ENCODE measurements at places on chromosomes 16 and 17. TPM values are rescaled to one million over a fixed set of nuclear protein-coding genes. Genes with fewer than 3 reads are reported as not detected.
A peak's percentile ranks its signal among the peaks of the same experiment; 100 is the strongest.

DNA sequence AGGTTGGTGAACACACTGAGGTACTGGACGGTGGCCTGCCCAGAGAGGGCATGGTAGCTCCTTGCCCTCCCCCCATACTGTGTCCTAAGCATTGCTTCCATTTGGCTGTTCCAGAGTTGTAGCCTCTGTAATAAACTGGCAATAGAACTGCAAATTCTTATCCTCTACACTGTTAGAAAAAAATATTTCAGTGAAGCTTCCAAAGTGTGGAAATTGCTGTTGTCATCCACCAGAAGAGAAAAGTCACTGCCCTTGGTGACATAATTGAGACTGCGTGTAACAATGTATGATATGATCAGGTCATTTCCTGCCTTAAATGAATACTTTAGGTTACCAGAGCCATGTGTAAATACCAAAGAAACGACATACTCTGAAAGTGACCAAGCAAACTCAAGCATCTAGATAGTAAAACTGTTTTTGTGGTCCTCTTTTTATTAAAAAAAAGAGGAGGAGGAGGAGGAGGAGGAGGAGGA, 65.9 kb downstream of the CEP95 start:
- DNase-seq = peak; percentile 11

The NPIPB9 gene
- 3.4 TPM for total RNA-seq

DNA sequence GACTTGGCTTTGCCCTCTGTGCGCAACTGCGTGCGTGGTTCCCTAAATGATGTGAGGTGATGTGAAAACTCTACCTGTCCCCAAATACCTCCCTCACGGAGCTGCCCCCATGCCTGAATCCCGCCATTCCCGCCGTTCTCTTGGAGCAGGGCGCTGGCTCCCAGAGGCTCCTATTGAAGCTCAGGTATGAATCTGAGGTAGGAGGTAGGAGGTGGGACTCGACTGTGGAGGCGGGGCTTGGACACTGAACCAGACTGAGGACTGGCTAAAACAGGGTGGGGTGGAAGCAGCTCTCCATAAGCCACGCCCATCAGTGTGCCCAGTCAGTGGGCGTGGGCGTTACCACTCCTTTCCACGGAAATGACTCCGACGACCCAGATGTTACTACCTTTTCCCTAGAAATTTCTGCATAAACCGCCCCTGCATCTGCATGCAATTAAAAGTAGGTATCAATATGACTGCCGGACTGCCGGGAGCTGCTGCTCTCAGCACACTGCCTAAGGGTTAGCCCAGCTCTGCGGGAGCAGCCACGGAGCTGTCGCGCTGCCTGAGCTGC, 41.0 kb downstream of the FOXL1 start:
- no peak for DNase-seq

- no peak for DNase-seq
These were observed 149.6 kb downstream of the WWOX start for GRCh38 chr16:78249056-78249455.

DNA sequence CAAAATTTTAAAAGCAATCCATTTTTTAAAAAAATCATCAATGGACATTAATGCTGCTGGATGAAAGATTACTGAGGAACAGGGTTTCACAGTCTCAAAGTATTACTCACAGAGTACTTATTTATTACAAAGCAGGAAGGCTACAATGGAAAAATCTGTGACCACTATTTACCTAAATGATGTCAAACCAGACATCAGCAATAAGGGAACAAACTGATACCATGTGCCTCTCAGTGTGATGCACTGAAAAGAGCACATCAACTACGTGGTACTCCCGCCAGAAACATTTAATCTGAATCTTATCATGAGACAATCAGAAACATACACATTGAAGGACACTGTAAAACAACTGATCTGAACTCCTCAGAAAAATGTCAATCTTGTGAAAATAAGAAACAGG, 124.2 kb downstream of the PARN start:
- no peak for DNase-seq

The SPATA20 gene
- total RNA-seq = 51.3 TPM

DNA sequence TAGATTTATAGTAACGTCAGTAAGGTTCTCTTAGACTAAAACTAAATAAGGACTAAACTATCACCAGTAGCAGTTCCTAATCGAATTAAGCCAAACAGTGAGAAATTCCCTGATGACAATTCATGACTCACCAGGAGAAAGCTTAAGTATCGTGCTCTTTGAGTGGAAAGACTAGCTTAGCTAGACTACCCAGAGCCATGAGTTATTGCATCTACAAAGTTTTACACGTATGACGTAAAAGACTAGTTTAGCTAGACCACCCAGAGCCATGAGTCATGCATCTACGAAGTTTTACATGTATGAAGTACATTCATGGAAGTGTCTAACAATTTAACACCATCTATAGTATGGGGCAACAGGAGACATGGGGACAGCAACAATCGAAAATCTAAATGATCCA, 36.6 kb downstream of the UBE2G1 start:
- no peak for DNase-seq

The MAPK7 gene
- total RNA-seq = 16.7 TPM

- no peak for DNase-seq
These were observed 174.1 kb downstream of the SNX29 start for GRCh38 chr16:12150600-12150999.

- no peak for DNase-seq
These were observed 83.5 kb upstream of the WSCD1 start for GRCh38 chr17:5986644-5987043.

DNA sequence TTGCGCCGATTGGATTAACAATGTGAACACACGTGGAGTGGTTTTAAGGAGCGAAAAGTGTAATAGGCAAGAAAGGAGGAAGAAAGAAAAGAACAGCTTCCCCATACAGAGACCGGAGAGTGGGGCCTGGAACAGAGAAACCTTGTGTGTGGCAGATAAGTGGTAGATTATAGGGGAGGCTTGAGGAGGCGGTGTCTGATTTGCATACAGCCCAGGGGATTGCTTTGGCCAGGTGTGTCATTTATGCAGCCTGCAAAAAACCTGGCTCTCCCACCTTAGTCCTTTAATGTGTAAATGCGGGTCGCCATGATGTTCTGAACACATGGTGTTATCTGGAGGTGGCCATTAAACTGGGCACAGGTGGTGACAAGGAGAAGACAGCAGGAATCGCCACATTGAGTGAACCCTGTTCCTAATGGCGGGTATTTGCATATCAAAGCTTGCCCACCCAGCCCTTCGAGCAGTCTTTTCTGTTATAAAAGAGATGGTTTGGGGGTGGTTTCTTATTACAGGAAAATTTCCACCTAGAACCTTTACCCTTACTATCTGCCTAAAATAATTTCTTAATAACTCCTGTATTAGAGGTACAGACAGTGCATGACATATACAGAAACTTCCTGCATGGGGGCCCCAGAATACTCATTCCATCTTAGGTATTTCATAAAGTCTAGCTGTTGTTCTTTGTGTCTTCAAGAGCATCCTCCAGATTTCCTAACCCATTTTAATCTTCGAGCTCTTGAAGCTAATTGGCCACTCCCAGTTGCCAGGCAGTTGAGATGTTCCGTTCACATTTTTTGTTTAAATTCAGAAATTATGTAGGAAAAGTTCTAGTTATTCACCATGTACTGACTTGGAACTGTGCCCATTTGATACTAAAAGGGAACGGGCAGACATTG, 292.5 kb downstream of the RBFOX1 start:
- no peak for DNase-seq

The NACA2 gene
- not detected for total RNA-seq

- DNase-seq = no peak
These were observed at the start of gene ZACN for GRCh38 chr17:76078860-76079534. ZACN (plus strand) TSS chr17:76079182; CDS start chr17:76079265, 83 bp downstream.

The STX4 gene
- total RNA-seq = 51.8 TPM

GRCh38 chr16:3946604-3947180, 66.2 kb upstream of the CREBBP start:
- DNase-seq = no peak

The TBC1D3E gene
- not detected for total RNA-seq

DNA sequence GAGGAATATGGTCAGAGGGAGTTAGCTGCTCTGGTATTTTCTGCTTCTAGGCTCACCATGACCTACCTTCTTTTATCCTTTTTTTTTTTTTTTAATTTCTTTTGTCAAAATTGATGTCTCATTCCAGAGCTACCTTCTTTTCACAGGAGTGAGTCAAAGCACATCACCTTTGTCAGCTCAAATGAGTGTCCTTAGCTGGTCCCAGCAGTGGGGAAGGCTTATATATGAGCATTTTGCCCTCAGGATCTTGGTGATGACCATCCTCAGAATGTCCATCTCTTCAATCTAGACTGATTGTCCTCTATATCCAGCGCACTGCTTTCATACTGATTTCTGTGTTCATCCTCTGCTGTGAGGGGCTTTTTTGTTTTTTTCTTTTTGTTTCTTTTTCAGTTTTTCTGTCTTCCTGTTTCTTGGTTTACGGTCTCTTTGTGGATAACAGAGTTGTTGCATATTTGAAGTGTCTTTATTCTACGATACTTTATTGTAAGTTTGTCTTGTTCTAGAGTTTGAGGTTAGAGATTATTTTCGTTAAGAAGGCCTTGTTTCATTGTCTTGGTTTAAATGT, 24.9 kb downstream of the CBFB start:
- DNase-seq = no peak

DNA sequence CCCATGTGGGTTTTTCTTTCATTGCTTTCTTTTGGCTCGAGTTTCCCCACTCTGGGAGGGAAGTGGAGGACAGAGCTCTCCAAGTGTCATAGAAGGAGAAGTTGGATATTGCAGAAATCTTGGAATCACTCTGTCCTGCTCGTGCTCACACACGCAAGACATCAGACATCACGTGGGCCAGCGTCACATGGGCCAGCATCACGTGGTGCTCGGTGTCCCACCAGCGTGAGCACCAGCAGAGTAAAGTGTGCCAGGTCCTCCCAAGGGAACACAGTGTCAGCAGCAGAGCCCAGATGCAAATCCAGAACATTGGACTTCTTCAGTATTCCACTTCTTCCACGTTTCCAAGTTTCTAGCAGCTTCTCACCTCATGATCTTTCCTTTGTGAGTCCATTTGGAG, 327.0 kb downstream of the FOXL1 start:
- DNase-seq = no peak

DNA sequence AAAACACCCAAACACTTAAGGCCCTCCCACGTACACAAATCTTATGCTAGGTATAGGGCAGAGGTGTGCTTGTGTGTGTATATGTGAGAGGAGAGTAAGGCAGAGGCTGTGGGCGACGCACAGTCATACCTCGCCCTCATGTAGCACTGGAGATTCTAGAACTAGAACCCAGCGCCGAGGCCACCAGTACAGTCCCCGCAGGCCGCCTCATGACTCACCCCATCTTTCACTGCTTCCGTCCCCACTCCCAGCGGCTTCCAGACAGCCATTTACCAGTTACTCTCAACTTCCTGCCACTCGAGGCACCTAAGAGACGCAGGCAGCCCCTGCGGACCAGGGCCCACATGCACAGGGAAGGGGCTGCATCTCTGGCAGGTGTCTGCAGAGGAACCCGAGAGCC, 23.2 kb upstream of the CYTH1 start:
- DNase-seq = peak; percentile 89

GRCh38 chr17:66406701-66407644, 104.6 kb downstream of the PRKCA start:
- no peak for DNase-seq

- DNase-seq = no peak
These were observed 7.2 kb upstream of the EMP2 start for GRCh38 chr16:10587622-10588021.

All from activated T-cell treated with anti-CD3 and anti-CD28 coated beads, Interleukin-2, amount 50 U/mL, for 72 hours (primary cell).